ENCODE measurements at places on chromosomes 11 and 22.
A peak's percentile ranks its signal among the peaks of the same experiment; 100 is the strongest.

- DNase-seq = no peak
These were observed 18.9 kb upstream of the KCTD14 start for GRCh38 chr11:78041843-78042440.

DNA sequence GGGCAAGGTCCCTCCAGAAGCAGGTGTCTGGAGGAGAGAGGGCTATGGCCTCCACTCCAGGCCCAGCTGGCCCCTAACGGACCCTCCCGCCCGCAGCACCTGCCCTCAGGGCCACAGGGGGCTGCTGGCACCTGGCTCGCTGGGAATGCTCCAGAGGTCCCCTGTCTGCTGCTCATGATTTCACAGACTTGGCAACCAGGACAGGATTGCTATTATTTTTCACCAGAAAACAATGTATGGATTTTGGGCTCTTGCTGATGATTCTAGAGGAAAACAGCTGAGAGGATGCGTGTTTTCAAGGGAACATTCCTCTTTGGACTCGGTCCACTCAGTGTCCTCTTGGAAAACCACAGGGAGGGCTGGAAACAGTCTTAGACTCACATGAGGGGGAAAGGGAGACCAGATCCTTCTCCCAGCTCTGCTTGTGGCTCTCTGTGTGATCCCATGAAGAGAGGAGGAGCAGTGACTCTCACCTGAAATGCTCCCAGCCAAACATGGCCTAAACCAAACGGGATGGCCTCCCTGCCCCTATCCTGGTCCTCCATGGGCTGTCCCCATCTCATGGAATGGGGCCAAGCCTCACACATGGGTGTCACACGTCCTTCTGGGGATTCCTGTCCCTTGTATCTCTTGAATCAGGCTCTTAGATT is 15.8 kb downstream of the MYEOV start:
- DNase-seq = no peak

GRCh38 chr22:36546092-36546804 is 17.3 kb upstream of the EIF3D start:
- peak; percentile 51 for DNase-seq

- DNase-seq = no peak
These were observed 2.4 kb downstream of the IFITM10 start for GRCh38 chr11:1747753-1748635.

DNA sequence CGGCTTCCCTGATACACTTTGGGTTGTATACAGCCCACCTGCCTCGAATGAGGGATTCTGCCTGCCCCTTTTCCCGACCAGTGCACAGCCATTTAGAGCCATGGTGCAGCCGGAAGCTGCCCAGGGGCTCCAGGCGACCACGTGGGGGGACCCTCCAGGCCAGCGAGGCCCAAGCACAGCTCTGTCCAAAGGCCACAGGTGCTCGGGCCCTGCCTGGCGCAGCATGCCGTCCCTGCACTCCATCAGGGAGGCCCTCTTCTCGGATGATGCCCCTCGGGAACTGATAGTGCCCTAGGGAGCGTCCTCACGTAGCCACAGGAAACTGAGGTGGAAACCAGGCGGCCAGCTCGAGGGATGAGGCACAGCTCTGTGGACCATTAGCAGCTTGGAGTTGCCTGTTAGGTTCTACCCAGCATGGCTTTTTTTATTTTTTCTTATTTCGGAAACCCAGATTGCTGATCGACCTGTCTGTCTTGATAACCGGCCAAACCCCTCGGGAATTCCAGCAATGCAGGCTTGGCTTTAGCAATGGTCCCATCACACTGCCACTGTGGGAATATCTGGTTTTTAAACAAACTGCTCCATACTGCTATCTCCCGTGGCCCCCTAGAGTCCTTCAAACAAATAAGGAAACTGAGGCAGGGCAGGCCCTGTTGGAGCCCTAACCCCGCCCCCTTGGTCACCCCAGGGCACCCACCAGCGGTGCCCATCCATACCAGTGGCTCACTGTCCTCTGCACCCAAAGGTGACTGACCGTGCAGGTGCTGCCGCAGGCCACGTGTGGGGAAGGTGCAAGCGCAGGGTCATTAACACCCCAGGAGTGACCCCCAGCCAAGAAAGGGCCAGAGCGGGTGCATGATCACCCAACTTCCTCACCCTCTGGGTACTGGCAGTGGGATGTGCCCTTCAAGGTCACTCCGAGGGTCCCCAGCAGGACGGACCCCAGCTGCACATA is 8.0 kb downstream of the ANO1 start:
- no peak for DNase-seq

- peak; percentile 19 for DNase-seq
These were observed 17.2 kb downstream of the BRD1 start for GRCh38 chr22:49810363-49811019.

DNA sequence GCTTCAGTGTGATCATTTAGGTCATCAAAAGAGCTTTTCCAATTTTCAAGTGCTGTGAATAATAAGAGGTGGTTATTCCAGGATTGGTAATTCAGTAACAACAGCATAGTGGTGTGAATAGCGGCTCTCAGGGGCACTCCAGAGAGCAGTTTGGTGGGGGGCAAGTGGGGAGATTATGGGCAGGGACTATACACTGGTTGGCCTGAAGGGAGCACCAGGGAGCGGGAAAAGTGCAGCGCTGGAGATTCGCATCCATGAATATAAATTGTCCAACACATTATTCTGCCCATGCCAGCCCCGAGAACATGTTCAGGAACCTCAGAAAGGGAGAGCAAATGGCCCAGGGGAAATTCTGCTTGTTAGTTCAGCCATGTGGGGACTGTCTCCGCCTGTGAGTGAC is 37.9 kb downstream of the OR6Q1 start:
- no peak for DNase-seq

DNA sequence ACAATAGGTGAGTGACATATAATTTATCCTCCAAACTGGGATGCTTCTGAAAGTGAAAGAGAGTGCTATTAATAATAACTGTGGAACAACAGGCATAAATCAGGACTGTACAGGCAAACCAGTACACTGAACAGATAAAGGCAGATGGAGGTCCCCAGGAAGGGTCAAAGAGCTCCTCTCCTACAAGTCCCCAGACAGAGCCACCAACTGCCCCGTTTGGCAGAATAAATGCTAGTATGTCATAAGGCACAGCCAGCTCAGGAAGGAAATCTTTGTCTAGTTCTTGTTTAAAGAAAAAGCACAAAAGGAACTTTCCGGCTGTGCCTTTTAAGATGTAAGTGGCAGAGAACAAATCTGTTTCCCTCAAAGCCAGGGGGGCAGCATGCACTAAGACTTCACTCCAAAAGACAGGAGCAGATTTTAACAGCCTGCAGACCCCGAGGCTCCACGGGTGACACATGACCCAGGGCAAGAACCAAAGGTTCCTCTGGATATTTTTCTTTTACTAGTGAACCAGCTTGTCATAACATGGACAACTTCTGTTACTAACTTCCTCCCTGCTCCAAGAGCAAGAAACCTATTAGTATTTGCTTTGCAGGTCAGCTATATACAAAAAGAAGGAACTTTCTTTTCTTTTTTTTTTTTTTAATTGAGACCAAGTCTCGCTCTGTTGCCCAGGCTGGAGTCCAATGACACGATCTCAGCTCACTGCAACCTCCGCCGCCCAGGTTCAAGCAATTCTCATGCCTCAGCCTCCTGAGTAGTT is 50.2 kb downstream of the MYH9 start:
- DNase-seq = no peak

GRCh38 chr22:22927196-22927887 is 39.7 kb downstream of the IGLL5 start:
- no peak for DNase-seq

GRCh38 chr11:106186630-106187029 is 109.2 kb downstream of the AASDHPPT start:
- DNase-seq = no peak

Data from amniotic epithelial cell (primary cell).